Activated T-helper 17 cell treated with anti-CD3 and anti-CD28 coated beads, Interleukin-2, amount 50 U/mL, for 72 hours (primary cell): ENCODE measurements at places on chromosomes 12 and 14. TPM values are rescaled to one million over a fixed set of nuclear protein-coding genes. Genes with fewer than 3 reads are reported as not detected.

TSPAN8 gene
- not detected for total RNA-seq

KRT2 gene
- total RNA-seq, result not detected

MGST1 gene
- total RNA-seq, result not detected

GRIP1 gene
- total RNA-seq, result 0.86 TPM

C12orf56 gene
- not detected for total RNA-seq

RIMBP2 gene
- total RNA-seq, result 0.29 TPM

FGD6 gene
- total RNA-seq, result 1.4 TPM

TEX52 gene
- total RNA-seq, result 0.35 TPM

ABCB9 gene
- 12.0 TPM for total RNA-seq

MYF6 gene
- total RNA-seq, result not detected

FAM222A gene
- 0.11 TPM for total RNA-seq

RNF41 gene
- 33.0 TPM for total RNA-seq

KRT78 gene
- not detected for total RNA-seq

- ATAC-seq, result no peak
Observed at GRCh38 chr14:104323551-104324175, 185.3 kb downstream of the KIF26A start.

DNA sequence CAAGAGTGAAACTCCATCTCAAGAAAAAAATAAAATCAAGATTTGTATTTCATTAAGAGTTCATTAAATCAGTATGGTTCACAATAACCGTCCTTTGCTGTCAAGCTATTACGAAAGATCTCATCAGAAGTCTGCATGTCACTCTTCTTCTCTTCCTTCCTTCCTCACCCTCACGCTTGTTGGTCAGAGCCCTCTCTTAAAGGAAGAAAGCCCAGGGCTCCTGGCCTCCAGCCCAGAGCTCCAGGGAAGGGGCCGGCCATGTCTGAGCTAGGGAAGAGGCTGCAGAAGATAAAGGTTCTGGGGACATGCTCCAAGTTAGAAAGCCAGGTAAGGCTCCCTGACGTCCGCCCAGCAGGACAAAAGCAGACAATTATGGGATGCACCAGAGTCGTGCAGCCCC, 43.1 kb upstream of the DLK1 start:
- ATAC-seq, result no peak

DNA sequence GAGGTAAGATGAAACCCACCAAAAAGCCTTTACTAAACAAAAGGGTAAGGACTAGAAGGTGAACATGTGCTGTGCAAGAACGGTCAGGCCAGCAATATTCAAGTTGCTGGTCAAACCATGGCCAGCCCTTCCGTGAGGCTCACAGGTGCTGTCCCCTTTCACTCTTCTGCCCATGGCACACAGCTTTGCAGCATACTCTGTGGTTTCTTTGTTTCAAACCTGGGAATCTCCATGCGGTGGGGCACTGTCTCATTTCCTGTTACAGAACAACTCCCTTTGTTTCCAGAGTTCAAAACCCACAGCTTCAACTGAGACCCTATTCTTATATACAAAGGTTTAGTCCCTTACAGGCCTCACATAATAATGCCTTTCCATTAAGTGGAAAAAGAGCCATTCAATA, 1.7 kb upstream of the OVCH1 start:
- ATAC-seq, result no peak

- ATAC-seq, result no peak
Observed at GRCh38 chr12:112386726-112387125, 4.5 kb upstream of the HECTD4 start.

GRCh38 chr14:39265033-39265432, 31.3 kb downstream of the MIA2 start:
- ATAC-seq, result no peak

DNA sequence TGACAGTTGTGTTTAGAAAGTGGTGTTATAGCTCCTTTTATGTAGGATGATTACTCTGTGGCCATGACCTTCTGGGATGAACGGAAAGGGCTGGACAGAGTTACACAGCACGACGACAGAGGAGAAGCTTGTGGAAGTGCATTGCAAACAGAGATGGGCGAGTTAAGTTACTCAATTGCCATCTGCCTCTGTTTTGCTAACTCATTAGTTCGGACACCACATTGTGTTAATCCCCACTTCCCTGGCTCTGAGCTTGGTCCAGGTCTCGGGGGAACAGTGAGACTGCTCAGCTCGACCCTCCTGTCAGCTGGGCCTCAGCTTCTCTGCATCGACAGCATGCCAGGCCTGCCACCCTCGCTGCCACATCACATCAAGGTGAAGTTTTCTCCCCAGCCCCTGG, 408.0 kb downstream of the ZFP36L1 start:
- no peak for ATAC-seq

DNA sequence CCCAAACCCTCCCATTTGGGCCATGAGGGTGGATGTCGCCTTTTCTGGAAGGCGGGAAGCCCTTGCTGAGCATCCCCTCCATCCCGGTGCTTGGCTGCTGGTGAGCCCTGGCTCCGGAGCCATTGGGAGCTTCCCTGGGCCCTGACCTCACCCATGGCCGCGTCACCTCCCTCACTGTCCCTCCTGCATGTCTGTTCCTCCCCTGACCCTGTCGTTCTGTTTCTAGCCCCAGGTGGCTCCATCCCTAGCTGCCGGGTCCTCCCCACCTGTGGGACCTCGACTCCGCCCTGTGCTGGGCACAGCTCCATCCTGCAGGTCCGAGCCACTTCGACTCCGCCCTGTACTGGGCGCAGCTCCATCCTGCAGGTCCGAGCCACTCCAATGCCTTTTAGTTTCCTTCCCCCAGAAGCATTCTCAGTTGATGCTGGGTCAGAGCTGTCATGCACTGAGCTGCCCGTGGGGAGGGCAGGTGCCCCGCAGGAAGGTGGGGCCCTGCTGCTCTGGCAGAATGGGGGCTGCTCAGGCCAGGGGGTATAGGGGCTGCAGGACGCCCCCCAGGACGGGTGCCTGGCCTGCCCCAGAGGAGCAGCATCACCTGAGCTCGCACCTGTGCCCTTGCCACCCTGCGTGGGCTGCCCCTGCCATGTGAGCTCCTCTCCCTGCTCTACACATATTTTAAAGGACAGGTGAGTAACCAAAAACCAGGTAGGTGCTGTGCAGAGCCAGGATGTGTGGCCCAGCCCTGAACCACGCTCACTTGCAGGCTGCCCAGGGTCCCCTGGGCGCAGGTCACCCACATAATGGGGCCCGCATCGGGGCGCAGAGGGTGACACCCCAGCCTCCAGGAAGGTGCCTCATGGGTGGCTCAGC, 19.0 kb downstream of the NOC4L start:
- peak; percentile 13 for ATAC-seq

- ATAC-seq, result peak; percentile 65
Observed at GRCh38 chr14:68257969-68258368, 438.4 kb downstream of the RAD51B start.

GRCh38 chr14:100542619-100543205, 44.5 kb downstream of the BEGAIN start:
- no peak for ATAC-seq

GRCh38 chr14:95192311-95192710, 35.0 kb upstream of the DICER1 start:
- ATAC-seq, result no peak

- peak; percentile 65 for ATAC-seq
Observed at GRCh38 chr12:4356041-4356327, 23.5 kb downstream of the FGF23 start.

GRCh38 chr14:100677152-100677551, 49.5 kb upstream of the DLK1 start:
- ATAC-seq, result no peak

GRCh38 chr14:86057018-86057667, 527.2 kb downstream of the FLRT2 start:
- no peak for ATAC-seq

DNA sequence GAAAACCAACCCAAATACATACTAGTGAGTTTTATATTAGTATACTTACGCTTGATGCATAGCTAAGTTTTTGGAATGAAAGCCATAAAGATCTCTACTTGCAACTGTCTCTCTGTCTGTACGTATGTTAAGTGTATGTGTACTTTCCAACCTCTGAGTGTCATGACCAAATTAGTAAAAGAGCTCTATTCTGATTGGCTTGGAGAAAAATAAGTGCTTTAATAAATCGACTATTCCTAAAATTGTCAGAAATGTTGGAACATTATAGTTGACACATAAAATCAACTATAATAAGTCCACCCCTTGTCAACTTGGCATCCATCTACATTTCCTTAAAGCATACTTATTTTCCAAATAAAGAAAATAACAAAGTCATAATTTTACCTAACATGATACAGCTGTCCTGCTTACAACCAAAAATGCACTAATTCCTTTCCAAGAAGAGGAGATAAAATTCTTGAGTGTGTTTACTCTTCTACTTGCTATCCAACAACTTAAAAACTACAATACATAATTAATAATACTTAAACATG, 507.4 kb upstream of the ATP2B1 start:
- no peak for ATAC-seq

DNA sequence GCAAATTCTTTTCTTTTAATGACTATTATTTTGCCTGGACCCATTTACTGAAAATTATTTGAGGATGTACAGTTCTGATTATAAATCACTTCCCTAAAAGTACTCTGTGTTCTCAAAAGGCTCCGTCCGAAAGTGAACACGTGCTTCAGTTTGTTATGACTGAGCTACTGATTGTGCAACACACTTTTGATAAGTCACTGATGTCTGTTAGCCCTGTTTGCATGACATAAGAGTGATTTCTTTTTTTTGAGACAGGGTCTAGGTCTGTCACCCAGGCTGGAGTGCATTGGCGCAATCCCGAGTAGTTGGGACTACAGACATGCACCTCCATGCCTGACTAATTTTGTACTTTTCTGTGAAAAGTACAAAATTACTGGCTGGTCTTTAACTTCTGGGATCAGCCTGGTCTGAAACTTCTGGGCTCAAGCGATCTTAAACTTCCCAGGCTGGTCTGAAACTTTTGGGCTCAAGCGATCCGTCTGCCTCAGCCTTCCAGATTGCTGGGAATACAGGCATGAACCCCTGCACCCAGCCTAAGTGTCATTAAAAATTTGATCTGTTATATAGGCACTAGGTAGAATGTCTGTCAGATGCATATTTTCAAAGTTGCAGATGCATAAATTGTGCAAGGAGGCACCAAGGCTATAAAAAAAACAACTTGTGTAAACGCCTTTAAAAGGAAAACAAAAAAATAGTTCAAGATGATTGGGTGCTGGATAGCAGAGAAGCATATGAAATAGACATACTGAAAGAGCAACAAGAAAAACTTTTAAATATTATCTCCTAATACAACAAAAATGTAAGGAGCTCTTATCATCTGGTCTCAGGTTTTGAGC, 111.5 kb downstream of the SRGAP1 start:
- ATAC-seq, result no peak

- no peak for ATAC-seq
Observed at GRCh38 chr14:57960946-57961785, 95.3 kb upstream of the SLC35F4 start.

DNA sequence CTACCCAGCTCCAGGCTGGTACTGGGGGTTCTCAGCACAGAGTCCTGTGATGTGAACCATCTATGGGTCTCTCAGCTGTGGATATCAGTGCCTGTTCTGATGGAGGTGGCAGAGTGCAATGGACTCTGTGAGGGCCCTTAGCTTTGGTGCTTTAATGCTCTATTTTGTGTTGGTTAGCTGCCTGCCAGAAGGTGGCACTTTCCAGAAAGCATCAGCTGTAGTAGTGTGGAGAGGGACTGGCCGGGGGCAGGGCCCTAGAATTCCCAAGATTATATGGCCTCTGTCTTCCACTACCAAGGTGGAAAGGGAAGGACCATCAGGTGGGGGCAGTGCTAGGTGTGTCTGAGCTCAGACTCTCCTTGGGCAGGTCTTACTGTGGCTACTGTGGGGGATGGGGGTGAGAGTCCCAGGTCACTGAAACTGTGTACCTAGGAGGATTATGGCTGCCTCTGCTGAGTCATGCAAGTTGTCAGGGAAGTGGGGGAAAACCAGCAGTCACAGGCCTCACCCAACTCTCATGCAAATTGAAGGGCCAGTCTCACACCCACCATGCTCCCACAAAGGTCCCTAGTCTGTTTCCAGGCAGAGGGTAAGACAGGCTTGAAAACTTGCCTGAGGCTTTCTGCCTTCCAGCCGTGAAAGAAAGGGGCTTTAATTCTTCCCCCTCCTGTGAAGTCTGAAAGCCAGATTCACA, 878.1 kb downstream of the C12orf50 start:
- ATAC-seq, result no peak

DNA sequence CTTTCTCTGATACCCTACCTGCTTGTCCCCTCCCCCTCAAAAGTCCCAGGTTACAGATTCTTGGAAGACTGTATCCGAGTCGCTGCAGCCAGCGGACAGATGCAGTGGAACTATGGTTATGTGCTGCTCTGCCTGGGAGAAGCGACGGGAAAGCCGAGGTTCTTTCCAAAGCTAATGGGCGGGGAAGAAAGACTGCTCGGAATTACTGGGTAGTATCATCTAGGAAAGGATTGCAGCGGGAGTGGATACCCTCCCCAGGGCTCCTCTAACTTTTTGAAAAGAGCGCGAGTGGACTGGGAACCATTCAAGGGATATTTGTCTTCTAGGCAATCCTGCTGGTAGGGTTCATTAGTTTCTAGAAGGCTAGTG, 1.4 kb downstream of the PTHLH start:
- ATAC-seq, result no peak

DNA sequence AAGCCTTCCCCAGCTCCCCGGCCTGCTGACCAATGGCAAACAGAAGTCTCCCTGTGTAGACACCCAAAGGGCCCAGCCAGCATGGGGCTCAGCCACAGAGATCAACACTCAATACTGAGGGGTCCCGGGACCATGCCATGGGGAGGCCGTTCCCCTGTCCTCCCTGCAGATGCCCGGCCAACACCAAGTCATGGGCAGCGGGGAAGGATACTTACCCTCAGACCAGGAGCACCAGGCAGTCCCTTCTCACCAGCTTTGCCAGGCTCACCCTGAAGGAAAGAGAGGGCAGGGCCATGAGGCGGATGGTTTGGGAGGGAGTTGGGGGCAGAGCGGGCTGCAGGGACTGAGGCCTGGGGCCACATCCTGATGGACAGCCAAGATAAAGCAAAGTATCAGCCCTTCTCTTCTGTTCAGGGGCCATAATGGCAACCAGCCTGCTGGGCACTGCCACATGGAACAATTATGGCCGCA, 19.9 kb downstream of the COL2A1 start:
- ATAC-seq, result no peak

- ATAC-seq, result no peak
Observed at GRCh38 chr12:130437555-130438242, 100.0 kb downstream of the PIWIL1 start.

- ATAC-seq, result no peak
Observed at GRCh38 chr14:102501751-102502315, 7.7 kb downstream of the ANKRD9 start.

GRCh38 chr12:7241404-7242005, 52.0 kb downstream of the PEX5 start:
- no peak for ATAC-seq

DNA sequence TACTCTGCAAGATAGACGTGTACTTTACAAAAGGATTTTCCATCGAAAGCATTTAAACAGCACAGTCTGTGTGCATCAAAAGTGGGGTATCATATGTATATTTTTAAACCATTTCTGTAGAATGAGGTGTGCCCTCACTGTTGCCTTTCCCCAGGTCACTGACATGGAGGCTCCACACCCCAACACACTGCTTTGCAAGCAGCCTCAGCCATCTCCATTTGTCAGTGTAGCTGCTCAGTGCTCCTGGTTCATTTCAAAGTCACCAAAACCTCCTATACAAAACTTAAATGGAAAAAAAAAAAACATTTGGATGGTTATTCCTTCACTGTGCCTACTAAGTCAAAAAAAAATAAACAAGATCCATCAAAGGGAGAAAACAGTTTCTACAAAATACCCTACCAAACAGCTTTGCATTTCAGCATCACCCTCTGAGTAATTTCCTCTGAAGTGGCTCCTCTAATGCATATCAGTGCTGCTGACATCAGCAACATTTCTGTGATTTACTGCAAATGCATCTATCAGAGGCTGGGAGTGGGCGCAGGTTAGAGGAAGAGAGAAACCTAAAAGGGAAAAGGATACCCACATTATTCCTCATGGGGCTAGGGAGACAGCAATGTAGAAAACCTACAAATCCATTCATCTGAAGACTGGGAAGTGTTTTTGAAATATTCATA, 46.0 kb downstream of the KCNK10 start:
- no peak for ATAC-seq
